GF-D8 (cell line): ENCODE measurements at places on chromosomes 3 and 15.

DNA sequence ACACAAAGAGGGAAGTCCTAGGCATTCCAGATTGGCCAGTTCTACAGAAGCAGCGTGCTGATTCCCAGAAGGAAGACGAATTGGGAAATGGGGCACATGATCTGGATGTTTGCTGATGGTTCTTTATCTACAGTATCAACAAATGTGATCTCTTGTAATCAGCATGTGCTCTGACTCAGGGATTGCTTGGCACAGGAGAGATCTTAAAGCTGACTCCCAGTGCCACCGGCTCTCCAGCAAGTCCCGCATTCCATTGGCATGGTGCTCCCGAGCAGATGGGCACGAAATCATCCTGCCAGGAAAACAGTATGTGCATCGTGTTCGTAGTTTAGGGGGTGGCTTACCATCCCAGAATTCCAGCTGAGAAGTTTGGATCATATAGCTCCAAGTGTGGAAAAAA lies 259.9 kb upstream of the NR2F2 start:
- no peak for DNase-seq

GRCh38 chr3:51706788-51707731 lies at the start of gene GRM2:
Gene GRM2 (plus strand): TSS chr3:51707068. CDS start chr3:51708984, 1,916 bp downstream.
- DNase-seq, result no peak

DNA sequence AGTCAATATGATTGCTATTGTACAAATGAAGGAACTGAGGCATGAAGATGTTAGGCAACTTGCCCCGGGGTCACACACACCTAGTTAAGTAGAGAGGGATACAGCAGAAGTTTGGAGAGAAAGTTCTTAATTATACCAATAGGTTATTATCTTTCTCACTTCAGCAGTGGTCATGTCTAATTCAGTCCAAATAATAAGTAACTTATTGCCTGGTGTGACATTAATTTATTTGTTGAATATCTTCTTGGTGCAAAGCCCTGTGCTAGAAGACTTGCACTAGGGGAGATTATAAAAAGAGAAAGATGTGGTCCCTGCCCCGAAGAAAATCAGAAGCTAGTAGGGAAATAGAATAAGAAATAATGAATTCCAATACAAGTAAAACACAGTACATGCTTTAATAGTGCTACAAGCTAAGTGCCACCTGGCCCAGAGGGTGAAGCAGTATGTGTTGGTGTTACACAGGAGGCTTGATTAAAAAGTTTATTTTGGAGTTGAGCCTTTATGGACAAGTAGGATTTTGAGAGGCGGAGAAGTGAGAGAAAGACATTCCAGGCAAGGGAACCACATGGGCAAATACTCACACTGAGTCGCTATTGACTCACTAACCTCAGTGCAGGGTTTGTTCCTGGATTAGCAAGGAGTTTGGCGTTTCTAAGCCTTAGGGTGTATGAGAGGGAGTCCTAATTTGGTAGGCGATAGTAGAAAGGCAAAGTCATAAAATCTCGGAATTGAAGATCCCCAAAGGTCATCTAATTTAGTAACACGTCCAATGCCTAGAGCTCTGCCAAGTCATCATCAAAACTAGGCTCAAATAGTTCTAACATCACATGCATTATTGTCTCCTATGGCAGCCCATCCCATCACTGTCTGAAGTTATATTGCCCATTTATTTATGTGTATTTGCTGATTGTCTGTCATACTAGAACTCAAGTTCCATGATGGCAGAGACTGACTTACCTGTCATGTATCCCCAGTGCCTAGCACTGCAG lies 19.2 kb upstream of the GSK3B start:
- no peak for DNase-seq

GRCh38 chr3:142652826-142653292 lies 56.7 kb downstream of the PLS1 start:
- no peak for DNase-seq

GRCh38 chr3:60090548-60090947 lies 1040.7 kb upstream of the CFAP20DC start:
- no peak for DNase-seq

DNA sequence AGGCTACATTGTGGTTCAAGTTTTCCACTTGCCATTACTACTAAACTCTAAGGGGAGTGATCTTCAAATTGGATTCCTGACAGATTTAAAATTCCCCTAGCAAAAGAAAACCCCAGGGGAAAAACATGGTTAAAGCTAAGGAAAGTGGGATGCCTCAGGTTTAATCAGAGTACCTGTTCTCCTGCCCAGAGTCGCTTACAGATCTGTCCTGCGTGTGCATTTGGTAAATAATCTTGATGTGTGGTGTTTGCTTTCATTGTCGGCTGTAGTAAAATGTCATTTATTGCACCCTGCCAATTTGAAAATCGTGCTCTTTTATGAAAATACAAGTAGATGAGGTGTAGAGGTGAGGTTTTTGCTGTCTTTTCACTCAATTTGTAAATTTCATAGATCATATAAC lies 323.4 kb downstream of the PTPRG start:
- DNase-seq, result no peak
